ENCODE measurements at places on chromosomes 1 and 21.

GRCh38 chr1:228316589-228317387, 89.8 kb downstream of the TRIM11 start:
- DNase-seq = no peak

GRCh38 chr1:164683235-164683634, 124.3 kb downstream of the PBX1 start:
- DNase-seq = no peak

GRCh38 chr1:41741244-41741643, 177.5 kb downstream of the HIVEP3 start:
- no peak for DNase-seq

DNA sequence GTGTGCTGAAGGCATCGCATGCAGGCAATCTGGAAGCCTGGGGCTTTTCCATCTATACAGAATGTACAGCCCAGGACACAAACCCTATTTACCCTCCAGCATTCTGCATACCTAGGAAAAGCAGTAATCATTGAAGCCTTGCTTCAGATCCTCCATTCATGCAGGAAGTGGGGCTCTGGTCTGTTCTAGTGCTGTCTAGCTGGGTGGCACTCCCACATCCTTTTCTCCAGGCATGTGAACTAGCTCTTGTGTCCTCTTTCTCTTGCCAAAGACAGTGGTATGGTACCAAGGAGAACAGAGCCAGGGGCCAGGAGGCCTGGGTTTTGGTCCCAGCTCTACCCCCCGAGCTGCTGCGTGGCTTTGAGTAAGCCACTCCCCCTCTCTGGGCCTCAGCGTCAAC, 21.7 kb downstream of the LRP8 start:
- no peak for DNase-seq

DNA sequence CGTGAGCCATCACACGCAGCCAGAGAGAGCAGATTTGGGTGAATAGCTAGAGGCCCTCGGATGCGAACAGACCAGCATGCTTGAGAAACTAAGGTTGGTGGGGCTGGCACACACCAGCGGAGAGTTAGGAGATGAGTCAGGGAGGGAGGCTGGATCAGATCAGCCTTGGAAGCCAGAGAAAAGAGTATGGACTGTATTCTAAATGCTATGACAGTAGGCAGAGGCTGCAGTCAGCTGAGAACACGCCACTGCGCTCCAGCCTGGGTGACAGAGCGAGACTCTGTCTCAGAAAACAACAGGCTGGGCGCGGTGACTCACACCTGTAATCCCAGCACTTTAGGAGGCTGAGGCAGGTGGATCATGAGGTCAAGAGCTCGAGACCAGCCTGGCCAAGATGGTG, 4.0 kb upstream of the PLEKHM2 start:
- no peak for DNase-seq

GRCh38 chr1:43235451-43236121, 34.2 kb upstream of the TMEM125 start:
- no peak for DNase-seq

GRCh38 chr1:67496329-67496728, 66.1 kb upstream of the SERBP1 start:
- no peak for DNase-seq

Data from activated CD4-positive, CD25-positive, alpha-beta regulatory T cell (primary cell).